ENCODE measurements at places on chromosomes 12 and 14.

GRCh38 chr12:64194333-64195149 lies 27.6 kb downstream of the KICS2 start:
- DNase-seq, result no peak

DNA sequence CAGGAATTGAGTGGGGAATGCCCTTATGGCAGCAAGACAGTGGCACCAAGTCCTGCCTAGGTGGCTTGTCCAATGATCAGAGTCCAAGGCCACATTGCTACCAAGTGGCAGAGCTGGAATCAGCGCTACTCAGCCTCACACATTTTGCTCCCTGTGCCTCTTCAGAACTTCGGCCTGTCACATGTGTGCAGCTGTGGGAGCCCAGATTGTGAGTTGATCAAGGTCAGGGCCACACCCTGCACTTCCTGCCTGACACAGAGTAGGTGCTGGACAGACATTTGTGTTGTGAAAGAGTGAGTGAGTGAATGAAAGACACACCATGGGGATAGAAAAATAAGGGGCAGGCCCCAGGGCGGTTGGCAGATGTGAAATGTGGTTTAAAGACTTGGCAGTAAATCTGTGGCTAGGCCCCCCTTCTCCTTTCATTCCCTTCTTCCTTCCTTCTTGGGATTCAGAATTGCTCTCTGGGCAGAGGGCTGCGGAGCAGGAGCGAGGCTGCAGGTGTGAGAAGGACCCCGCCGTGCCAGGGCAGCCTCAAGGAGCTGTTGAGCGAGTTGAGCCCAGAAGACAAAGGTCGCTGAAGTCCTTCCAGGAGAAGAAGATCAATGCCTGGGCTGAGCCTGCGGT lies 83.5 kb downstream of the SLC25A47 start:
- no peak for DNase-seq

DNA sequence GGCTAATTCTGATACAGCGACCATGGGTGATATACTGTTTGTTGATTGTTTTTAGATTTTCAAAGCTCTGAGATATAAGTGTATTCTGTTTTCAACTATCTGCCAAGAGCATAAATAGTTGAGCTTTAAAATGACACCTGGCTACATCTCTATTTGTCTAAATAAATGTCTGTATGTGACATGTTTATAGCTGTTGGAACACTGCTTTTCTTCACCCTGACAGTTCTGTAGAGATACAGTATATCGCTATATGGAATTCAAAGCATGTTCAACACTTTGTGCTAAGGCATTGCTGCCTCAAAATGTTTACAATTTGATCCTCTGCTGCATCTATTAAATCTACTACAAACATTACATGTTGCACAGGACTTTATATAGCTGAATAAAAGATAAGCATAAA lies 27.4 kb upstream of the MGAT4C start:
- DNase-seq, result no peak

DNA sequence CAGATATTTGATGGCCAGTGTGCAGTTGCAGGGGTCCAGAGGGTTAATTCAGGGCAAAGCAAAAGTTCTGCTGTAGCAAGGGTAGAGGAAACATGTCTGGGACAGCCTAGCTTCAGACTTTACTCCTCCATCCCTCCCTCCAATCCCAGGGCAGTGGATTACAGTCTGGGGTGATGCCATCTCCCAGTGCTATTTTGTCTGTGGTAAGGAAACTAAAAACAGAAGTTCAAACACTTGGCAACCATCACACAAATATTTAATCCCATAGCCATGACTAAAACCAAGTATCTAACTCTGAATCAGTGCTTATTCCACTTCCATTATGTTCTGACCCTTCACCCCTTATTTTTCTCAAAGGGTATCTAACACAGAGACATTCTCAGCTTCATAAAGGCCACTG lies 61.8 kb downstream of the PIK3C2G start:
- no peak for DNase-seq

DNA sequence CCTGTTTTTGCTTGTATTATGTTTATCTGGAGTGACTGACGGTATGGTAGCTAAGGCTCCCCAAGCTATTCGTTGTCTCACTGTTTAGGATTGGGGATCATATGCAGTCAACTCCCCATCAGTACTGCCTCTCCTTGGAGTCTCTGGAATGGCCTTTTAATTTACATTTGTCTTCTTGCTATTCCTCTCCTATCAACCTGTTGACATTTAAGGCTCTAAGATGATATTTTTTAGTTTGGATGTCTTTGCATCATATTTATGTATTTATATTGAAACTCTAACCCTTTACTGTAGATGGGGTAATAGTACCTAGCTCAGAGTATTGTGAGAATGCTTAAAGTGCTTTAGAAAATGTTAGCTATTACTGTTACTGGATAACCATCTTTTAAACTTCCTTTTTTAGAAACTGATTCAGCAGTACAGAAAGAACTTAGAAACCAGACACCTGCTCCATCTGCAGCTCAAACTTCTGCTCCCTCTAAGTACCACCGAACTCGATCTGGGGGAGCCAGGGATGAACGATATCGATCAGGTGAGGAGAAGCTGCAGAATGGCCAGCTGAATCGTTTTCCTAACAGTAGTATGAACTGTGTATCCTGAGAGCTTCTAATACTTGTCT lies 123.5 kb upstream of the ATF1 start:
- DNase-seq, result no peak

- DNase-seq, result no peak
These were observed 36.2 kb downstream of the VDR start for GRCh38 chr12:47868552-47869031.

DNA sequence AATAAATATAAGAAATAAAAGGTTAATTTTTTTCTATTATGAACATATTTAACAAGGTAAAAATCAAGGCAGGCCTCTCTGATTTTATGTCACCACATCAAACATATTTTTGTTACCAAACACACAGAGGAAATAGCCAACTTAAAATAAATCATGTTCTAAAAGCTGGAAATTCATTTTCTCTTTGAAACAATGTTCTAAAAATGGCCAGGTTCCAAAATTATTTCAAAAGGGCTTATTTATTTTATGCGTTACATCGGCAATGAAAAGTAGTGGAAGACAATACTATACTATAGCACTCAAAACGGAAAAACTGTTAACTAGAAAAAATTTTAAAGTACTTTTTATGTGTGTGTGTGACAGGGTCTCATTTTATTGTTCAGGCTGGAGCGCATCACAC lies 24.0 kb upstream of the RASSF8 start:
- no peak for DNase-seq

DNA sequence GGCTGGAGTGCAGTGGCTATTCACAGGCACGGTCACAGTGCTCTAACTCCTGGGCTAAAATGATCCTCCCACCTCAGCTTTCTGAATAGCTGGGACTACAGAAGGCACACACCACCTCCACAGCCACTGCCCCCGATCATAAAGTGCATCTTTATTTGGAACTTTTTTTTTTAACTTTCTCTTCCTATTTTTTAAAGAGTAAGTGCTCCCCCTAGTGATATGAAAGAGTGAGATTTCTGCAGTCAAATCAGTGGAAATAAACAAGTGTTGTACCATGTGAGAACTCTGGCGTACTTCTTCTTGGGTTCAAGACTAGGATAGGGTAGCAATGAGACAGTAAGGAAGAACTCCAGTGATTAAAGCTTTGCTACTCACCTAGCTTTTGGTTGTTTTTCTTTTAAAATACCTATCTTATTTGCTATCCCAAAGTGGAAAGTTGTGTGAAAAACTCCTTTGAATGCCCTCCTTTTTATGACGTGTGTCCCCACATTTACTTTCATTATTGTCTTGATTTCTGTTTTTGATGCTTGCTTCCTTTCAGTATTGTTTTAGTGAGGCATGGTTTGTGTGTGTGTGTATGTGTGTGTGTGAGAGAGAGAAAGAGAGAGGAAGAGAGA lies 6.6 kb downstream of the PPP4R4 start:
- DNase-seq, result no peak

- no peak for DNase-seq
These were observed 38.4 kb downstream of the ZFHX2 start for GRCh38 chr14:23513005-23513817.

GRCh38 chr14:38505973-38506249 lies 250.0 kb upstream of the CLEC14A start:
- DNase-seq, result no peak

DNA sequence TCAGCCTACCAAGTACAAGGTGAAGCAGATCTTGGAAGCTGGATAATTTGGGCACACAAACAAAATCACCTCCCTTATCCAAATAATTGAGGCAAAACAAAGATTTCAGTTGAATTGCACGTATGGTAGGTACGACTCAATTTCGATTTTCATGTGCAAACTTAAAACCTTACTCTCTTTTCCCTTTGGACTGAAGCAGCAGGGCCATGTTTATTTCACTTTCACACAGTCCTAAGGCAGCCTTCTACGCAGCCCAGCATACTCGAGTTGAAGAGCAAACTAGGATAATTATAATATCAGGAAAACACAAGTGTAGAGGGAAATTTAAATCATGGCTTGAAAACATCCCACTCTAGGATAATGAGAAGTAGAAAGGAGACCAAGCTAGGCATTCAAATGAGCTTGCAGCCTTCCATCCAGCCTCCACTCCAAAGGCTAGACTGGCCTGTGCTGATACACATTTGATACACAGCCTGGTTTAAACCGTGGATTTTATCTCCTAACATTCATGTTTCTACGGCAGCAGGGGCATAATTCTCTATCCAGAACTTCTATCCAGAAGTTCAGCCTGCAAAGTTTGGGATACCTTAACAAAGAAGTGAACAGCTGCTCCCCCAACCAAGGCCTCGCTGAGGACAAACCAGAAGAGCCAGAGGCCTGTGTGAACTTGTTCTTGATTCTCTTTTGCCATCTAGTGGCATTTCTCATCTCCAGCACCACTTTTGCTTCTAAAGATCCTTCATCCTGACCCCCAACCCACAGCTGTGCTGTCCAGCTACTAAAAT lies 2.4 kb upstream of the RNASE7 start:
- DNase-seq, result no peak

- DNase-seq, result no peak
These were observed 2.1 kb upstream of the EIF4B start for GRCh38 chr12:53004178-53004577.

GRCh38 chr14:95413289-95414215 lies 93.8 kb upstream of the CLMN start:
- no peak for DNase-seq

GRCh38 chr14:64196814-64197411 lies 97.3 kb downstream of the ESR2 start:
- DNase-seq, result no peak

- DNase-seq, result no peak
These were observed 844 bp downstream of the GLTP start for GRCh38 chr12:109879351-109880042.

- DNase-seq, result no peak
These were observed 6.4 kb downstream of the ADGRD1 start for GRCh38 chr12:130960058-130960457.

- no peak for DNase-seq
These were observed 409.5 kb downstream of the SLC6A15 start for GRCh38 chr12:84502907-84503787.

DNA sequence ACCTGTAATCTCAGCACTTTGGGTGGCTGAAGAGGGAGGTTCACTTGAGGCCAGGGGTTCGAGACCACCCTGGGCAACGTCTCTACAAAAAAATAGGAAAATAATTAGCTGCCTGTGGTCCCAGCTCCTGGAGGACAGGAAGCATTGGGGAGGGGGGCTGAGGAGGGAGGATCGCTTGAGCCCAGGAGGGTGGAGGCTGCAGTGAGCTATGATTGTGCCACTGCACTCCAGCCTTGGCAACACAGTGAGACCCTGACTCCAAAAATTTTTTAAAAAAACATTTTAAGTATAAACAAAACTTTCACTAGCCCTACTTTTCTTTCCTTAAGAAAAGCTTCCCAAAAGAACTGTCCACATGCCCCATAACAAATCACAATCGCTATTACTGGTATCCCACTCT lies 1.6 kb downstream of the L2HGDH start:
- no peak for DNase-seq

GRCh38 chr14:67331368-67332125 lies 28.1 kb downstream of the ATP6V1D start:
- no peak for DNase-seq

DNA sequence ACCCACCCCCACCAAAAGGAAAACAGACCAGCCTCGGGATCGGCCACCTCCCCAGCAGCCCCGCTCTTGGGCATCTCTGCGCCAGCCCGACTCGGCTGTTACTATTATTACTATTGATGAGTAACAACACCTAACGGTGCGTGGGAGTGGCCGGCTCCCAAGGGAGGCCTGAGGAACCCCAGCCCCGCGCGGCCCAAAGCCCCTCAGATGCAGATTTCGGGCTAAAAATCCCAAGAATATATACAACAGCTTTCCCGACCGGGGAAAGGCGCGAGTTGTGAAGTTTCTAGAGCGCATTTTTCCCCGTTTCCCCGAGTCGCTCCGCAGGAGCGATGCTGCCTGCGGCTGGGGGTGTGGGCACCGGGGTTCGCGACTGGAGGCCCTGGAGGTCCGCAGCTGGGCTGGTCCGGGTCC lies 565 bp downstream of the NT5DC3 start:
- peak; percentile 81 for DNase-seq

DNA sequence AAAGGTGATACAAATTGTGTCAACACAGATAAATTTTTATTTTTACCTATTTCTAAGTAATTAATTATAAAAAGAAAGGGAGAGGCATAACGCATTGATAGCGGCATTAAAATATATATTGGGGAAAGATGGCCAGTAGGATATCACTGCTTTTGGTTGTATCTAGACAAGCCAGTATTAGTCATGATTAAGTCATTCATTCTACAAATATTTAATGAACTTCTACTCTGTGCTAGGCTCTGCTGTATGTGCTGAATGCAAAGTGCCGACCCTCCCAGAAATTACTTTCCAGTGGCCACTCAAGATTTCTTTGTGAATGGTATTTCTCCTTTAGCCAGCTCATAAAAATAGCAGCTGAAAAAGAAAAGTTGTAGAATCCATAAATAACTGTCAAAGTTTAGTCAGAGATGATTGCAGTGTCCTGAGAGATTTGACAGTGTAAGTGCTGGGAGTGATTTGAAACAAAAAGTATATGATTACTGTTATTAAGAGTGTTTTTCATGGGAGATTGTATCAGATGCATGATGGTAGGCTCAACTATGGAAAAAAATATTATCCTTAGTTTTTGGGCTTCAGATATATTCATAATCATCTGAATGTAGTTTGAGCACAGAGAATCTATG lies 133.2 kb downstream of the MGAT4C start:
- no peak for DNase-seq

DNA sequence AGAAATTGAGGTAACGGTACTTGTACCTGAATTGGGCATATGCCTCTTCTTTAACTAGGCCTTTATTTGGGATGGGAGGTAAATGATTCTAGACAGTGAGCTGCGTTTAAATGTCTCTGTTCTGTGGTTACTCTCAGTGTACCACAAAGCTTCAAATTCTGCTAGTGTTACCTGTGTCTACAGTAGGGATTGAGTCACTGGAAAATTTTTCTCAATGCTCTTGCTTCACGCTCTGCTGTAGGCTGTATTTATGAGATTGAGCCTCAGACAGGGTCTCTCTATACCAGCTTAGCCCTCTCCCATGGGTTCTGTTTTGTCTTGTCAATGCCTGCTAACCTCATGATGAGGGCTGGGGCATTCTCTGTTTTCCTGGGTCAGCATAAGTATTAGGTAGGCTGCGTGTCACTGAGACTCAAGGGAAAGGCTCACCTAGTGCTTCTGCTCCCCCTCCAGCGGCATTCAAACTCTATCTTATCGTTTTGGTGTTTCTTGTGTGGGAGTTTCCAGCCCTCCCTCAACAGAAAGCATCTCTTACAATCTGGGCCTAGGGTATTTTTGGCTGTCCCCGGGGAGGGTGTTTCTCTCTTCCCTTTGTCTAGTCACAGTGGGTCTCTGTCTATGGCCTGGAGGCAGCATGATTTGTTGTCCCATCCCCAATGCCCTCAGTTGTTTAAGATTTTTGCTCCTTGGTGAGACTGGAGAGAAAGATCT lies 285.8 kb downstream of the ADGRD1 start:
- DNase-seq, result no peak

GRCh38 chr12:101878243-101878821 lies 952 bp downstream of the DRAM1 start:
- DNase-seq, result no peak

Measured in suprapubic skin (tissue), 4 donors.